Caco-2 (cell line): ENCODE measurements at places on chromosomes 5 and 9.

- peak; percentile 89 for DNase-seq
These were observed 221.8 kb downstream of the MEF2C start for GRCh38 chr5:88660947-88661805.

DNA sequence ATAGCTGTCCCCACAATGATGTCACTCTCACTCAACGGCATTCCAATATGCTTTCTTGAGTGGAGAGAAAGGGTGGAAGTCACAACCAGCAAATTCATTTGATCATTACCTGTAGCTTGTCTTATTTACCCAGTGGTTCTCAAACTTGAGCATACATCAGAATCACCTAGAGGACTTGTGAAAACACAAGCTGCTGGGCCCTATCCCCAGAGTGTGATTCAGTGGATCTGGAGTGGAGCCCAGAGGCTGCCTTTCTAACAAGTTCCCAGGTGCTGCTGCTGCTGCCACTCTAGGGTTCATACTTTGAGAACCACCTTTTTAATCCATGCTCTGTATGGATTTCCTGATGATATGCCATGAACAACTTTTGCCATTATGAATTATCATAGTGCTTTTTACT, 94.7 kb downstream of the KLHL3 start:
- DNase-seq, result no peak

DNA sequence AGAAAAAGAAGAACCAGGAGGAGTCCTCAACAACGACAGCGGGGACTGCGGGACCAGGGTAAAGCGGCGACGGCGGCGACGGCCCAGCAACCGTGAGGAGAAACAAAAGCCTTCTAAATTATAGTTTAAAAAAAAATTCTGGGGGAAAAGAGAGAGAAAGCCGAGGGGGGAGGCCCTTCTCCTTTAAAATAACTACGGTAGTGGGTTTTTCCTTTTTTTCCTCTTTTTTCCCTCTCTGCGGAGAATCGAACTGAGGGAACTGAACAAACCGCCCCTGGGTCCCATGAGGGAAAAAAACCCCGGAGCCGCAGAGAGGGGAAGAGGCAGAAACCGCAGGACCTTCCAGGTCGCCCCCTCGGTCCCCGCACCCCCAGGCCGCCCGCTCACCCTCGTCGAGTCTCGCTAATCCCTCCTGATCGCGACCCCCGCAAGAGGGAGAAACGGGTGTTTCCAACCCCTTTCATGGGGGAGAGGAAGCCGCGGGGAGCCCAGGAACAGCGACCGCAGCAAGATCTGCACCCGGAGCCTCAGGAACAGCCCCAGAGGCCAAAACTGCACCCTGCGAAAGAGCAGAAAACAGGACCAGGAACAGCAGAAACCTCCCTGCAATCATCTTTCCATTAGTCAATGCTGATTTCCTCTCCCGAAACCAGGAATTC, 453 bp downstream of the CPEB4 start:
- peak; percentile 26 for DNase-seq

DNA sequence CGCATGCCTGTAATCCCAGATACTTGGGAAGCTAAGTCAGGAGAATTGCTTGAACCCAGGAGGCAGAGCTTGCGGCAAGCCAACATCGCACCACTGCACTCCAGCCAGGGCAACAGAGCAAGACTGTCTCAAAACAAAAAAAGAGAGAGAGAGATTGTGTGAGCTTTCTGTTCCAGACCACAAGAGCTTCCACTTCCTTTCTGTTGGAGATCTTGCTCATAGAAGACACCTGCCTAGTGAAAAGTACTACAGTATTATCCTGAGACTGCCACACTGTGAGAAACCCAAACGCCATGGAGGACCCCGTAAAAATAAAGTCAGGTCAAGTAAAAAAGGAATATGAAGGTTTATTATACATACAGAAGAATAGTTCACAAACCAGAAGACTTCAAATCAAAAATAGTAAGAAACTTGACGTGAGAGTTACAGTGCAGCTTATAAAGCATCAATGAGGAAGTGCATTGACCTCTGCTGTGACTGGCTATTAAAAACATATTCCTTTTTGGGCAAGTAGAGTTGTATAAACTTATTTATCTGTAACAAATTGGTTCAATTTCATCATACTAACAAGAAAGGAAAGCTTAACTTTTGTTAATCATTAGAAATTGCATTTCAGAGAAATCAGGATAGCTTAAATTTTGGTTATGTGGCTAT, 4.3 kb upstream of the EMB start:
- DNase-seq, result no peak

GRCh38 chr9:71886541-71886940, 24.5 kb downstream of the ABHD17B start:
- no peak for DNase-seq

DNA sequence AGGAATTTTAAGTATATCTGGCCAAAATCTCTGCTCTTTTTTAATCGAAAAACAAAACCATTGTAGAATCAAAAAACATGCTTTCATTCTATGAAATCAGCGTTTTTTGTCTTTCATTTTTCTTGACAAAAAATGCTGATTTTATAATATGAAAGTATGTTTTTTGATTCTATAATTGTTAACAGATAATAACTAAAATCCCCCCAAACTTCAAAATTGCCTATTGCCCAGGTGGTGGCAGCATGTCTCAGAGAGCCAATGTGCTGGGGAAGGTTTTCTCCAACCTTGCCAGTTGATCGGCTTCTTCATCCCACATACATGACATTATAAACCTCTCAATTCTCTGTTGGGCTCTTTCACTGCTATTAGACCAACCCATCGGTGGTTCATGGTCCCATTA, 5.1 kb upstream of the SMIM15 start:
- DNase-seq, result peak; percentile 12

GRCh38 chr9:96762568-96762967, 15.3 kb downstream of the ZNF510 start:
- no peak for DNase-seq

- no peak for DNase-seq
These were observed 285.3 kb downstream of the NR3C1 start for GRCh38 chr5:143118222-143118621.

DNA sequence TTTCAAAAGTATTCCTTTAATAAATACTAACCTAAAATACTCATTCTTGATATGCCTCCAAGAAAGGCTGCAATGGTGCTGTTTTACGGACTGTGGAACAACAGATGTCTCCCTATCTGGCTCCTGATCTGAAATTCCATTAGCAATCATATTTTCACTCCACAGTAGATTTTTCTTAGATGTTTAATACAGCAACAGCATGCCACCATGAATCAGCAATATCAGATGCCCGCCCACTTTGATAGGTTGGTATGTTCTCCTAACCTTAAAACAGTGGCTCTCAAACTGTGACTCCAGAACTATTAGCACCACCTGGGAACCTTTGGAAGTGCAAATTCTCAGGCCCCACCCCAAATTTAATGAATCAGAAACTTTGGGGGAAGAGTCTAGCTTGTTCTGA, 110.2 kb downstream of the MLLT3 start:
- DNase-seq, result no peak

DNA sequence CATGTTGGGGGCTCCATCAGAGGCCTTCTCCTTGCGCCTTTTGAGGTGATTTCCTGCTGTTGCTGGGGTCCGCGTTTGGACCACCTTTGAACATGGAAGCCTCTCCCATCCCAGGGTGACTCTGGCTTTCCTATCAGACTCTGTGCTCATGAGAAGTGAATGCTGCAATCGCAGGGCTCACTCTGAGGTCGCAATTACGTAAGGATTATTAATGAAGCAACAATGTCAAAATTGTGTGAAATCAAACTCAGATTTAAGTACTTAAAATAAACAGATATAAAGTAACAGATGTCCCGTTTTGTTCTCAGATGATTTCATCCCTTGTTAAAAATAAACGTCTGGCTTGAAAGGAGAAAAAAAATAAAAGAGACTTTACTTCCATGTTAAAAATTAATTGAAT, 634.2 kb downstream of the BNC2 start:
- DNase-seq, result no peak

GRCh38 chr9:131485728-131486422, 16.8 kb upstream of the POMT1 start:
- no peak for DNase-seq

DNA sequence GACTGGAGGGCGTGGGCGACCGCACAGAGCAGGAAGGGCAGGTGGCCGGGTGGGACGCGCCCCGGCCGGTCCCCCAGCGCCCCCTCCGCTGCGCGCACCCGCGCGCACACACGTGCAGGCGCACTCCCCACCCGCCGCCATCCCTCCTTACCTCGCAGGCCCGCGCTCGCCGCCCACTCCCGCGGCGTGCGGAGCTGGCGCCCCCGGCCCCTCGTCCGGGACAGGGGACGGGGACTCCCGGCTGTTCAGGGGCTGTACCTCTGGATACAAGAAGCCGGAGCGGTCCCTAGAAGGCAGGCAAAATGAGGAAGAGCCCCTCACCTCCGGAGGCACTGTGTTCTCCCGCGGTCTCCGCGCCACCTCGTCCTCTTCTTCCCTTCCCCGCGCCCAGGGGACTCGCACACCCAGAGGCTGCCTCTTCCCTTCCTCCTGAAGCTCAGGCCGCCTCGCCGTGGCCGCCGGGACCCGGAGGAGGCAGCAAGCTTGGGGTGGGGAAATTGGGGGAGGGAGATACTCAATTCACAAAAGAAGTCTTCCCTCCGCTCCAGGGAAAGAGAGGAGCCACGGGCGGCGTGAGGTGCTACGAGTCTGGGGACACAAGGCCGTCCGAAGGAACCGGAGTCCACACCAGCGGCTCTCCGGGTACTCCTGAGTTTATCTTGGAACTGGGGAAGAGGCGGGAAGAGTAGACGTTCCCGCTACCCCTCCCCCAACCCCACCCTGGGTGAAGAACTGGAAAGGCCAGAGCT, 1.4 kb upstream of the GABRB2 start:
- DNase-seq, result no peak

DNA sequence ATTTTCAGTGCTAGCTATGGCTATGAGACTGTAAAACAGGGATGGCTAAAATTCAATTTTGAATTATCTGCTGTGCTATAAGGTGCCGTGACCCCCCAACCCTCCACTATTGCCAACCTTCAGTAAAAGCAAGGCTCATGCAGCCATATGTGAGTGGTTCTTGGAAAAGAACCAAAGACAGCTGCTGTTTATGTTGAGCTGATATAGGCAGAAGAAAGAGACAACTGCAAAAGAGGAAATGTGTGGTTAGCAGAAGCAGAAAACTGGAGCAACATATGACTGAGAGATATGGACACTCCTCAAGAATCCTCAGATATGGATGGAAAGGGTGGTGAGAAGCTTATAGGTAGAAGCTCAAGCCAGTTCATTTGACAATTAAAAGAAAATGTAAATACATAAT, 200.3 kb downstream of the TLE1 start:
- DNase-seq, result no peak

- DNase-seq, result no peak
These were observed 165.1 kb downstream of the PLK2 start for GRCh38 chr5:58294598-58295305.

DNA sequence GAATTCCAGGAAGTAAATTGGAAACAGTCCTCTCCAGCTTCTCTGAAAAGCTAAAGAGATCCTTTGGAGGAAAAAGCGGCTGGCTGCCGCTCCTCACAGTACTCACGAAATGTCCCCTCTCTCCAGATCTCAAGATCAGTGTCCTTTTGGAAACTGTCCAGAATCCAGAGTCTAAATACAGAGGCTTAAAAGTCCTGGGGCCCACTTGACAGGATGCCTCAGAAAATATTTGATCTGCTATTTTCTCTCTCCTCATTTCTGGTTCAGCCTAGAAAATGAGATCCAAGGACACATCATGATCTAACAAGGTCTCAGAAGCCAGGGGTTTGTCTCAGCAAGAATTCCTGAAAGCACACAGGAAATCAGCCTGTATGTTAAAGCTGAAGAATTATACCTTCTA, 7.2 kb downstream of the C1QTNF2 start:
- no peak for DNase-seq

DNA sequence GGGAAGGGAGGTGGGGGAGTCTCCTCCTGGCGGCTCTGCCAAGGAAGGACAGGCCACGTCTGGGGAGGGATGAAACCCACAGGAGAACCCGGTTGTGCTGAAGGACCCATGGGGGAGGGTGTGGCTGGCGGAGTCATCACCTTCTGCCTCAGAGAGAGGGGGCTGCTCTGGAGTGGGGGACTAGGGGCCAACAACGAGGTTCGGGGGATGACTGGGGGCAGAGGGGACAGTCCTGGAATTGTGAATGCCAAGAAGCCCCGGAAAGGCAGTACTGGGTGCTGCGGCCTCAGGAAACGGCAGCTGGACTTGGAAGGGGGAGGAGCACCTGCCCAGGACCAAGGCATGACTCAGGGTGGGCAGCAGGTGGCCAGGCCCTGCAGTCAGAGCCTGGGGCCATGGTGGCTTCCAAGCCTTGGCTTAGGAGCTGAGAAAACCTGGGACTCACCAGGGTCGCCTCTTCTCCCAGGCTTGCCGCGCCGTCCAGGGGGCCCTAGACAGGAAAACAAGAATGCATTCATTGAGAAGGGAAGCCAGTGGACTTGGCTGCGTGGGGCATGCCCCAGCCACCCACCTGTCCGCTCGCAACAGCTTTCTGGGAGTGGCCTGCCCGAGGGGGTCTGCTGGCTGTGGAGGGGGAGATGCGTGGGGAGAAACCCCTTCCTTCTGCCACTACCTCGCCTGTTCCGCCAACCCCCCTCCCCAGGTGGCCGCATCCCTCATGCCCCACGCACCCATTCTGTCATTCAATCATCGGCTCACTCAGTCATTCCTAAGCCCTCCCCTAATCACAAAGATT, 74.0 kb upstream of the PHYKPL start:
- no peak for DNase-seq

- DNase-seq, result no peak
These were observed 393.1 kb downstream of the EFNA5 start for GRCh38 chr5:107277485-107278125.

GRCh38 chr9:91411096-91411771, 12.4 kb downstream of the NFIL3 start:
- no peak for DNase-seq

GRCh38 chr5:96936431-96937320, 796 bp downstream of the LNPEP start:
- peak; percentile 41 for DNase-seq

- no peak for DNase-seq
These were observed 36.3 kb downstream of the GABRP start for GRCh38 chr5:170819824-170820223.

DNA sequence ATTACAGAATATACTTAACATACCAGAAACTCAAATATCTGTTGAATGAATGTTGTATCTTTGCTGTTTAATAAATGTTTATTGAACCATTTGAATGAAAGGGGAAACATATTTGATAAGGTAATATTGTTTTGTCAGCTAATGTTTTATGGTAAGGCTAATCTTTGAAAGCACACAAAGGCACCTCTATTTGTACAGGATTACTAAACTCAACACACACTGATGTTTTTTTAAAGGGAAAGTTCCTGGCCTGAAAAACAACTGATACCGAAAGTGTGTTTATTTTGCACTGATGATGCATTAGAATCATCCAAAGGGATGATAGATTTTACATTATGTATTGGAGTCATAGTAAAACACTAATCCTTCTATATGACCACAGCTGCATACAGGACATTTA, 82.5 kb downstream of the ADCY2 start:
- no peak for DNase-seq

- no peak for DNase-seq
These were observed 71.8 kb downstream of the SMARCA2 start for GRCh38 chr9:2086971-2087370.

- no peak for DNase-seq
These were observed 75.5 kb downstream of the CSNK1A1 start for GRCh38 chr5:149475777-149476176.

GRCh38 chr5:157598350-157598936, 22.9 kb upstream of the ADAM19 start:
- DNase-seq, result no peak

- no peak for DNase-seq
These were observed 55.5 kb upstream of the DMRT1 start for GRCh38 chr9:785997-786396.
